ENCODE measurements at places on chromosomes 12 and 14.

DNA sequence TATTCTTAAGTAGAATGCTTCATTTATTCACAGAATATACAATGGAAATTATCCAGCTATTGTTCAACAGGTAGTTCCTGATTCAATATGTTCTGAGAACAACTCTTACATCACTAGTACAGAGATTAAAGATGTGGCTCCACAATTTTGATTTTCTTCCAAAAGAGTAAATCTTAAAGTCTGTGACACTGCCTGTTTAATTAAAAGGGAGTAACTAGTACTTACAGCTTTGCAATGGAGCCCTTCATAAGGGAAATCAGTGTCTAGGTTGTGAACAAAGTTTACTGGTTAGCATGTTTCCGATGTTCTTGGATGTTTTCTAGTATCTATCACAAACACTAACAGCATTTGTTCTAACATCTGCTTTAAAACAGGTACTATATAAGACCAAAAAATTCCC is 30.8 kb downstream of the MIA2 start:
- DNase-seq: no peak

GRCh38 chr14:36996133-36996856 is 176.1 kb downstream of the SLC25A21 start:
- DNase-seq: no peak

- no peak for DNase-seq
These were observed 90.8 kb downstream of the LGMN start for GRCh38 chr14:92657457-92658142.

- no peak for DNase-seq
These were observed 8.8 kb downstream of the VRK1 start for GRCh38 chr14:96805956-96806355.

DNA sequence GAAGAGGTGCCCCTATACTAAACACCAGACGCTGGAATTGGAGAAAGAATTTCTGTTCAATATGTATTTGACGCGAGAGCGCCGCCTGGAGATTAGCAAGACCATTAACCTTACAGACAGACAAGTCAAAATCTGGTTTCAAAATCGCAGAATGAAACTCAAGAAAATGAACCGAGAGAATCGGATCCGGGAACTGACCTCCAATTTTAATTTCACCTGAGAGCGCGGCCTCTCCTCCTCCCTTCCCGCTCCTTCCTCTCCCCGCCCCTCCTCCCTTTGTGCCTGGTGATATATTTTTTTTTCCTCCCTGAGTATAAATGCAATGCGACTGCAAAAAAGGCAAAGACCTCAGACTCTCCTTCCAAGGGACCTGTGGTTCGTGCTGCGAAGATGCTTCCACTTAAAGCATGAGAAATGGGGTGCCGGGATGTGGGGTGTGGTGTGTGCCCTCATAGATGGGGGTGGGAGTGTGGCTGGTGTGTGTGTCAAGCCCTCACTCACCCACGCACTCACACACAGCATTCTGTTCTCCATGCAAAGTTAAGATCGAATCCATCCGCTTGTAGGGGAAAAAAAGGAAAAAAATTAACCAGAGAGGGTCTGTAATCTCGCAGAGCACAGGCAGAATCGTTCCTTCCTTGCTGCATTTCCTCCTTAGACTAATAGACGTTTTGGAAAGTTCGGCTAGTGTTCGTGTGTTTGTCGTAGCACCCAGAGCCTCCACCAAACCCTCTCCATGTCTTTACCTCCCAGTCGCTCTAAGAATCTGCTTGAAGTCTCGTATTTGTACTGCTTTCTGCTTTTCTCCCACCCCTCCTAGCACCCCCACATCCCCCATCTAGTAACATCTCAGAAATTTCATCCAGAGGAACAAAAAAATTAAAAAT is 4.5 kb downstream of the HOXC10 start:
- DNase-seq: no peak

Data from kidney capillary endothelial cell (primary cell).